ENCODE measurements at places on chromosomes 3 and 15.

GRCh38 chr3:51819709-51820406 is 40.8 kb upstream of the IQCF6 start:
- no peak for DNase-seq

DNA sequence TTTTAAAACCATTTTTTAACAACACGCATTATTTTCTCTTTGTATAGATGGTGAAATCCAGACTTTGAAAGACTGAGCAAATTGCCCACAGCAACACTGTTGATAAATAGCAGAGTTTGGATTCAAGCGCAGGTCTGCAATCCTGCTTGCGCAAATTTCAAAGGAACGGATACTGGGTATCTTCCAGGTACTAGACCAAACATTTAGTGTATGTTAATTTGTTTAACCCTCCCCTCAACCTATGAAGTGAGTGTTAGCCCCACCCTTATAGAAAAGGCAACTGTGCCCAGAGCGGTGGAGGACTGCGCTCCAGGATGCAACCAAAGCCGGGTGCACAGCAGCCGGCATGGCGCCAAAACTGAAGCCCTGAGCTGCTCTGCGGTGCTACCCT is 103.8 kb downstream of the CPN2 start:
- DNase-seq, result no peak

GRCh38 chr15:38867556-38867955 is 302.9 kb upstream of the RASGRP1 start:
- no peak for DNase-seq

DNA sequence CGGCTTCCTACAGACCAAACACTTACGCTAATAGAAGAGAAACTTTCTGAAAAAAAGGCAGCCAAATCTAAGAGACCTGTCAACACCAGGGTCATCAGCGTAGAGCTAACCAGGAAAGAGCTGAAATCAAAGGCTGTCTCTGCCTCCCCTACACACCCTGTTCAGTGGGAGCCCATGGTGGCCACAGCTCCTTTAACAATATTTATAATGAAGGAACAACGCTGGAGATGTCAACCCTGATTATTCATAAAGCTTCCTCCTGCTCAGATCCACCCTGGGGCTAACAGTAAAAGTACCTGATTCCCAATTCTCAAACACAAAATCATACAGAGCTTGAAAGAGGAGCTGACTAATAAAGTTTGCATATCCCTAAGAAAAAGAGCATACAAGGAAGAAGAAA is 133.7 kb downstream of the ANXA2 start:
- no peak for DNase-seq

DNA sequence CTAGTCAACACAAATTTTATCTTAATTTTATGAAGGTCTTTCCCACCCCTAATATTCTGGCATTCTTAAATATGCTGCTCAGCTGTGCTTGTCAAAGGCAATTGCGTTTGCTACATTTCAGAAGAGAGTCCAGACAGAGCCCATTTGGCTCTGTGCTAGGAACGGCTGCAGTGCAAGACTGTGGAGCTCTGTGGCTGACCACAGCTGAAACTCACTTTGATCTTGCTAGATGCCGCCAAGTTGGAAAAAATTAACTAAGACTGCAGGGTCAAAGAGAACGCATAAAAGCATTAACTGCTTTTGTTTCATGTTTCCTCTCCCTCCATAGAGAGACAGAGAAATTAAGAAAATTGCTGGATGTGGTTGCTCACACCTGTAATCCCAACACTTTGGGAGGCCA is 7.6 kb upstream of the PPP1R2 start:
- DNase-seq, result peak; percentile 31

- DNase-seq, result peak; percentile 47
These were observed 61.3 kb downstream of the RIOX2 start for GRCh38 chr3:97910931-97911351.

DNA sequence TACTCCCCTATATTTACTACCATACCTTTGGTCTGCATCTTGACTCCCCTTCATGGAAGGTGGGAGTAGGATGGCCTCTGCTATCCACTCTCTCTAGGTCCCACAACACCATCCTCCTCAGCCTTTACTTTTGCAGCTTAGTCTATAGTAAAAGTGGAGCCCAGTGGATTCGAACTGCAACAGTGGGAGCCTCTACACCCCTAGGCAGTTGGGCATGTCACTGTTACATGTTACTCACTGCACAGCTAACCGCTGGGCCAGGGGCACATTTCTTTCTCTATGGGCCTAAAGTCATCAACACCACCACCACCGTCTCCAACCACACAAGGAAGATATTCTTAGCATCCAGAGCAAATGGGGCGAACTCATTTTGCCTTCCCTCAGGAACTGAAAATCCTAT is 62.9 kb downstream of the KLF13 start:
- peak; percentile 4 for DNase-seq

DNA sequence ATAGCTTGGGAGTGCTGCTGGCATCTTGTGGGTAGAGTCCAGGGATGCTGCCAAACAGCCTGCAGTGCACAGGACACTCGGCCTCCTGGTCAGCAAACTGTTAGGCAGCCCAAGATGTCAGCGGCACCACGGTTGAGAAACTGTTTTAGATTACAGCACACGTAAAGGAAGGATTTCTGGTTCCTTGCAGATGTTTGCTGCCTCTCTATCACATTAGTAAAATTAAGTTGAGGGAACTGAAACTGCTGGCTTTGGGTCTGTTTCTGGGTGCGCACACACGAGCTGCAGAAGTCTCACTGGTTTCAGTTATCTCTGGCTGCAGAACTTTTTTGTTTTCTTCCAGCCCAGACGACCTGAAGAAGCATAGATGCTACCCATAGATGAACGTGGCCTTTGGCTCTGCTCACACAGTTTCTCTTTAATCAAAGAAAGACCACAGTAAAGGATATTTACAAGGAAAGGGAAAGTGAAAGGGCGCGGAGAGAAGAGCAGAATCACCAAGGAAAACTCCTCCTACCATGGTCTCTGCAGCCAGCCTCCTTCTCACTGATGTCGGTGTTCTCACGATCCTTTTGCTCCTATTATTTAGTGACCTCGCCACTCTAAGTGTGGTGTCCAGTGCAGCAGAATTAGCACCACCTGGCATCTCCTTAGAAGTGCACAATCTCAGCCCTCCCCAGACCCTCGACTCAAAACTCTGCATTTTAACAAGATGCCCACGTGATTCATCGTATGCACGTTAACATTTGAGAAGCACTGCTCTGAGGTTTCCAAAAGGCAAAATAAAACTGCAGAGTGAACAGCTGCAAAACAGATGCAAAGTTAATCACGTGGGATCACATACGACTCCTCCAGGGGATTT is 50.6 kb upstream of the AKAP13 start:
- DNase-seq, result peak; percentile 79

GRCh38 chr15:70258369-70259027 is 160.8 kb upstream of the TLE3 start:
- DNase-seq, result peak; percentile 75

- DNase-seq, result no peak
These were observed 70.9 kb downstream of the SUCNR1 start for GRCh38 chr3:151944356-151944755.

GRCh38 chr3:190384309-190384756 is 3.6 kb upstream of the CLDN16 start:
- DNase-seq, result no peak

- DNase-seq, result no peak
These were observed 17.1 kb downstream of the BHLHE40 start for GRCh38 chr3:4996223-4996765.

DNA sequence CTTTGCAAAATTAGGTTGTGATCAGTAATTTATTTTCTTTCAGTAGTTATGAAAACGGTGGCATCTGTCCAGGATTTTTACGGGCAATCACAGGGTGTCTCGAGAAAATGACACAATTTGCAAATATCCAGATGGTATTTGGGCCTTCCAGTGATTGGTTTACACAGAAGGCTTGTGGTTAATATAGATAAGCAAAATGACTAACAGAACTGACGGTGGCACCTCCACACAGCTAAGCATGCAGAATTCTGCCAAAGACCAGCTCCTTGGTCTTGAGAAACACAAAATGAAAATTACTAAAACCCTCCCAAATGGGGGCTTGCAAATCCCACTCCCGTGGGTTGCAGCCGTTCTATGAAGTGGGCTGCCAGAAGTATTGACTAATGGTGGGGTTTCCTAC is 5.5 kb downstream of the ARHGEF3 start:
- DNase-seq, result no peak

- DNase-seq, result no peak
These were observed 243.8 kb upstream of the TOPAZ1 start for GRCh38 chr3:43997788-43998369.

GRCh38 chr3:42115215-42115614 is 24.1 kb downstream of the TRAK1 start:
- DNase-seq, result no peak

DNA sequence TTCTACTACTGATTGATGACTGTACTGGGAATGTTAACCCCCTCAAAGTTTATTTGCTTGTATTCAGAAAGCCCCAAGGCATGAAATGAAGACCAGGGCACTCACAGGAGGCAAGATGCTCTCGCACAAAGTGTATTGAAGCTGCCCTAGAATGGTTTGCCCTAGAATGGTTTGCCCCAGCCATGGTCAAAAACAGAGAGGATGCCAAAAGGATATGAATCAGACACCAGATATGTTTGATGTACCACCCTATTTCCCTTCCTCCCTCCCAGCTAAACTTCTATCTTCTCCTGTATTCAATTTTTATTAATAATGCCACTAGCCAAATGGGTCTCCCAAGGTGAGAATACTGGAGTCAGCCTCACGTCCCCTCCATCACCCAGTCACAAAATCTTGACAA is 101.3 kb downstream of the TMCO5A start:
- no peak for DNase-seq

DNA sequence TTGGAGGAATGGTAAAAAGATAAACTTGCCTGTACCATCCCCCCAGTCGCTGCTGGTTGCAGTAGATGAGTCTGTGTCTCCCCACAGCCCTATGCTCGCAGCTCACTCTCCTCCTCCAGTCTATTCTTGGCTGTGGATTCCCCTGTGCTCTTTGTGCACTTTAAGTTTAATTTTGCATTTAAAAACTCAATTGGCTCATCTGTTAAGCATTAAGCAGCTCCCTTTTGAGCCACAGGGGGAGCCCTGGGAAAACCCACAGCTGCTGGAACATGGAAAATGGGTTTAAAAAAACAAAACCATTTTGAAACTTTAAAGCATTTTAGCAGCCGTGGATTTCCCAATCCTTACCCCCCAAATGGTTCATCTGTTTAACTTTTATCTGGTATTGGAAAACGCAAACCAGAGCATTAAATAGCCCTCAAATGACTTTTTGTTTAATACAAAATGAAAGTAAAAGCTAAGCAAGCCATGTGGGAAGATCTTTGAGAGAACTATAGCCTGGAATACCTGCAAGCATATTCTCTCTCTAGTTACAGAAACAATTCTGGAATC is 536.9 kb downstream of the ZIC1 start:
- no peak for DNase-seq

DNA sequence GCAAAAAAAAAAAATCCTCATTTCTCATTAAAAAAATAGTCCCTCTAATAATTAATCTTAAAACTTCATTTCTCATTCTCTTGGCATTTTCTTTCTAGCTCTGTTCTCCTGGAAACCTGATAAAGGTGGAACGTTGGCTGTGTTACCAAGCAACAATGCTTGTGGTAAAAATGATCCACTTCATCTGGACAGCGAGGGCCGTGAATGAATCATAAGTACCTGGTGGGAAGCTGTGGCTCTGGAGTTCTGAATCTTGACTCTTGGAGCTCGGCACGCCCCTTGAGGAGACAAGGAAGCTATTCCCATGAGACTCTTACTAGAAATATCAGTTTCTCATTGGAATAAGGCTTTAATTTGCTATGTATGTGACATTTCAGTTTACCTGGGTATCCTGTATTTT is 32.5 kb downstream of the BCL2L10 start:
- no peak for DNase-seq

- no peak for DNase-seq
These were observed 2.3 kb downstream of the EOGT start for GRCh38 chr3:69011096-69011730.

GRCh38 chr15:65258375-65259262 is 28.1 kb downstream of the PARP16 start:
- DNase-seq, result no peak
